ENCODE measurements at places on chromosomes 16 and 17.

GRCh38 chr16:1197237-1197866, 27.7 kb downstream of the TPSG1 start:
- no peak overlapping the region for H3K27ac ChIP-seq
- H3K4me1 ChIP-seq = no peaks in the 10 kb centered on the region

DNA sequence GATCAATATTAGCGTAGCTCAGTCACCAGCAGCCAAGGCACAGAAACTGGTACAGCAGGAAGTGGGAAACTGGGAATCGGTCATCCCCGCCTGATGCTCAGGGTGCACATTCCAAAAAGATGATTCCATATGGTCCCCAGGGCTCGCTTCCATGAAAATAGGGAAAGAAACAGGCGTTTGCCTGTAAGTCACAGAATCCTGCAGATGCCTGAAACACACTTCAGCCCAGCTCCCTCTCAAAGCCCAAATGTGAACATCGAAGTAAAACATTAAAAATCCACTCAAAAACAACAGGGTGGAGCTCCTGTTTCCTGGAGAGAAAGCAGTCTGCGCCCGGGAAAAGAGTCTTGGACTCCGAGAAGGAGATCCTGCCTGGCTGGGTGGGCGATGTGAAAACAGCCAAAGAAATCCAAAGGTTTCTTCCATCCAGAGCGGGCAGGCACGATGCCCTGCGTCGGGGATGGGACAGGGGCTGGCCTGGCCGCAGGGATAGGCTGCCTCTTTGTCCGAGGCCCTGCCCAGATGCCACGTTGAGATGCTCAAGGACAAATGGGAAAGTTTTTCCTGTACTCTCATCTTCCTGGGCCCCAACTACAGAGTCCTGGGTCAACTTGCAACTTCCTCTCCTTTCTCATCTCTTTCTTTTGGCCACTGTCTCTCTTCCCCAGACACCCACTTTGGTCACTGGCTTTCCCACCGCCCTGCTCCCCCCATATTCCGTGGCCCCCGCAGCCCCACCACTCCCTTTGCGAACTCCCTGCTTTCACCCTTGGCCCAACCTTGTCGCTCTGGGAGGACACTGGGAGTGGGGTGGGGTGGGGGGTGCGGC, 743 bp downstream of the WIPI1 start:
- peak; percentile 85 for DNase-seq
- peak overlapping the region; percentile 95 for H3K4me3 ChIP-seq
- H3K36me3 ChIP-seq = no peaks in the 10 kb centered on the region
- H3K27me3 ChIP-seq = no peaks in the 10 kb centered on the region
- peaks cover 10% of the 10 kb centered on the region for H3K4me1 ChIP-seq

GRCh38 chr16:67770346-67770991, 35.9 kb downstream of the RANBP10 start:
- peaks cover 3% of the 10 kb centered on the region for H3K36me3 ChIP-seq
- H3K27ac ChIP-seq = peak overlapping the region; percentile 12
- H3K27me3 ChIP-seq = no peaks in the 10 kb centered on the region
- peaks cover 24% of the 10 kb centered on the region for H3K4me1 ChIP-seq
- DNase-seq = no peak
- no peak overlapping the region for H3K4me3 ChIP-seq

- H3K4me3 ChIP-seq = no peak overlapping the region
- DNase-seq = no peak
- H3K4me1 ChIP-seq = no peaks in the 10 kb centered on the region
- H3K27ac ChIP-seq = no peak overlapping the region
These were observed 387.3 kb downstream of the MAF start for GRCh38 chr16:79213214-79213613.

GRCh38 chr17:13970531-13970930, 98.8 kb upstream of the COX10 start:
- H3K27ac ChIP-seq = no peak overlapping the region
- H3K4me1 ChIP-seq = no peaks in the 10 kb centered on the region
- no peaks in the 10 kb centered on the region for H3K36me3 ChIP-seq
- no peaks in the 10 kb centered on the region for H3K27me3 ChIP-seq
- DNase-seq = no peak
- H3K4me3 ChIP-seq = no peak overlapping the region

GRCh38 chr17:53607475-53607874, 215.3 kb upstream of the KIF2B start:
- no peak for DNase-seq
- H3K27me3 ChIP-seq = no peaks in the 10 kb centered on the region
- H3K36me3 ChIP-seq = no peaks in the 10 kb centered on the region
- no peak overlapping the region for H3K4me3 ChIP-seq

GRCh38 chr17:57839571-57839923, 10.3 kb downstream of the MRPS23 start:
- peaks cover 15% of the 10 kb centered on the region for H3K36me3 ChIP-seq
- DNase-seq = no peak
- no peak overlapping the region for H3K4me3 ChIP-seq
- no peaks in the 10 kb centered on the region for H3K4me1 ChIP-seq
- H3K27ac ChIP-seq = no peak overlapping the region
- H3K27me3 ChIP-seq = no peaks in the 10 kb centered on the region

GRCh38 chr17:48734333-48735061, 5.9 kb upstream of the HOXB13 start:
- no peaks in the 10 kb centered on the region for H3K36me3 ChIP-seq
- no peaks in the 10 kb centered on the region for H3K4me1 ChIP-seq
- H3K4me3 ChIP-seq = no peak overlapping the region
- no peak for DNase-seq

DNA sequence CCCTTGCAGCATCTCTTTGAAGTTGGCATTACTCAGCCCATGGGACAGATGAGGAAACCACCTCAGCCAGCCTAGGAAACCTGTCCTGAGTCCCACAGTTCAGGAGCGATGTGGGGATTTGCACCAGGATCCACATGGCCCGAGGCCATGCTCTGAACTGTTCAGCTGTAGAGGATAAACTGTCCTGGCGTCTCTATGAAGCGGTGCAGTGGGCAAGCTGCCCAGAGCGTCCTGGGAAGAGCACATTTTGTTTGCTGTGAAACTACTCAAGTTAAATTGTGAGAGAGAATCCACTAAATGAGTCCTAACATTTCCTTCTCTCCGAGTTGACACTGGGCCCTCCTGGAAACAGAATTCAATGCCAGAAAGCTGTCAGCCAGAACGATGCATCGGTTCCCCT, 276.6 kb upstream of the TNRC6C start:
- no peaks in the 10 kb centered on the region for H3K36me3 ChIP-seq
- no peak overlapping the region for H3K27ac ChIP-seq
- no peaks in the 10 kb centered on the region for H3K27me3 ChIP-seq
- H3K4me3 ChIP-seq = no peak overlapping the region
- no peak for DNase-seq

DNA sequence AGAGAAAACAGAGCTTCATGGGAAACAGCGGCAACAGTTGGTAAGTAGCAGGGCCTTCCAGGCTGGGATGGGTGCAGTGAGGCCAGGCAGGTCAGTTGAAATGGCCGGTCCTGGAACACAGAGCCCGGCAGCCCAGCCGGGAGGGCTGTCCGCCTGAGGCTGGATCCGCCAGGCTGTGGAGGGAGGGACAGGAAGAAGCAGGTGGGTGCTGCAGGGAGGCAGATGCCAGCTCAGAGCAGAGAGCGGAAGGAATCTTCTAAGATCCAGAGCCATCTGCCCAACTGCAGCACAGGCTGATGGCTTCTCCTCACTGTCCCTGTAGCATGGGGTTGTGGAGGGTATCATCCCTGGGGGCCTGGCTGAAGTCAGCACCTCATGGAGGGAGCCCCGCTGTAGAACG, 599 bp downstream of the RNF112 start:
- DNase-seq = no peak
- no peaks in the 10 kb centered on the region for H3K36me3 ChIP-seq
- H3K4me3 ChIP-seq = no peak overlapping the region
- no peaks in the 10 kb centered on the region for H3K4me1 ChIP-seq
- H3K27ac ChIP-seq = no peak overlapping the region

GRCh38 chr16:57688487-57688986, 6.1 kb upstream of the DRC7 start:
- no peak for DNase-seq
- H3K4me3 ChIP-seq = no peak overlapping the region
- H3K36me3 ChIP-seq = no peaks in the 10 kb centered on the region
- no peak overlapping the region for H3K27ac ChIP-seq
- H3K27me3 ChIP-seq = no peaks in the 10 kb centered on the region

GRCh38 chr17:13157656-13158055, 139.8 kb upstream of the ELAC2 start:
- H3K27ac ChIP-seq = no peak overlapping the region
- no peaks in the 10 kb centered on the region for H3K4me1 ChIP-seq
- DNase-seq = peak; percentile 68
- H3K27me3 ChIP-seq = no peaks in the 10 kb centered on the region

- H3K27ac ChIP-seq = no peak overlapping the region
- DNase-seq = peak; percentile 7
- peak overlapping the region; percentile 96 for H3K4me3 ChIP-seq
- H3K36me3 ChIP-seq = peaks cover 34% of the 10 kb centered on the region
- H3K4me1 ChIP-seq = peaks cover 22% of the 10 kb centered on the region
These were observed 844 bp downstream of the TAOK2 start for GRCh38 chr16:29974291-29975133.

GRCh38 chr16:73022534-73022933, 25.4 kb downstream of the ZFHX3 start:
- no peak overlapping the region for H3K27ac ChIP-seq
- no peak for DNase-seq
- no peaks in the 10 kb centered on the region for H3K27me3 ChIP-seq
- no peak overlapping the region for H3K4me3 ChIP-seq

GRCh38 chr16:69799611-69800031, 37.5 kb downstream of the WWP2 start:
- no peaks in the 10 kb centered on the region for H3K27me3 ChIP-seq
- H3K27ac ChIP-seq = no peak overlapping the region
- H3K4me3 ChIP-seq = no peak overlapping the region

DNA sequence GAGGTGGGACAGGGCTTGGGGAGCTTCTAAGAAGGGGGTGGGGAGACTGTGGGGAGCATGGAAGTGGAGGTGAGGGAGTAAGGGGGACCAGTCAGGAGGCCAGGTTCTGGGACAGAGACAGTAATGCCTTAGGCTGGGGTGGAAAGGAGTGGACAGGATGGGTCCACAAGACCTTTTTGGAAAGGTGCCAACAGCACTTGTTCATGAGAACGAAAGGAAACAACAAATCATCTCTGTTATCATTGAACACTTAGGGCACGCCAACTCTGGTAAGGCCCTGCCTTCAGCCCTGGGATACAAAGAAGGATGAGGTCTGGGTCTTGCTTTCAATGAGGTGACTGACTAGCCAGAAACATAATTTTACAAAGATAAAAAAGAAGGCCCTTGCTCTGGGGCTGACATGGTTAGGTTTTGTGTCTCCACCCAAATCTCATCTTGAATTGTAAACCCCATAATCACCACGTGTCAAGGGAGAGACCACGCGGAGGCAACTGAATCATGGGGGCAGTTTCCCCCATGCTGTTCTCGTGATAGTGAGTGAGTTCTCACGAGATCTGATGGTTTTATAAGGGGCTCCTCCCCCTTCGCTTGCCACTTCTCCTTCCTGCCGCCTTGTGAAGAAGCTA, 113.8 kb downstream of the SLC39A11 start:
- no peak overlapping the region for H3K4me3 ChIP-seq
- no peaks in the 10 kb centered on the region for H3K36me3 ChIP-seq
- H3K4me1 ChIP-seq = peaks cover 13% of the 10 kb centered on the region
- H3K27me3 ChIP-seq = no peaks in the 10 kb centered on the region
- H3K27ac ChIP-seq = no peak overlapping the region

- H3K27ac ChIP-seq = peak overlapping the region; percentile 99
- H3K4me1 ChIP-seq = peaks cover 21% of the 10 kb centered on the region
- DNase-seq = peak; percentile 70
- H3K4me3 ChIP-seq = no peak overlapping the region
- no peaks in the 10 kb centered on the region for H3K27me3 ChIP-seq
These were observed 133.8 kb upstream of the FAM20A start for GRCh38 chr17:68734931-68735330.

DNA sequence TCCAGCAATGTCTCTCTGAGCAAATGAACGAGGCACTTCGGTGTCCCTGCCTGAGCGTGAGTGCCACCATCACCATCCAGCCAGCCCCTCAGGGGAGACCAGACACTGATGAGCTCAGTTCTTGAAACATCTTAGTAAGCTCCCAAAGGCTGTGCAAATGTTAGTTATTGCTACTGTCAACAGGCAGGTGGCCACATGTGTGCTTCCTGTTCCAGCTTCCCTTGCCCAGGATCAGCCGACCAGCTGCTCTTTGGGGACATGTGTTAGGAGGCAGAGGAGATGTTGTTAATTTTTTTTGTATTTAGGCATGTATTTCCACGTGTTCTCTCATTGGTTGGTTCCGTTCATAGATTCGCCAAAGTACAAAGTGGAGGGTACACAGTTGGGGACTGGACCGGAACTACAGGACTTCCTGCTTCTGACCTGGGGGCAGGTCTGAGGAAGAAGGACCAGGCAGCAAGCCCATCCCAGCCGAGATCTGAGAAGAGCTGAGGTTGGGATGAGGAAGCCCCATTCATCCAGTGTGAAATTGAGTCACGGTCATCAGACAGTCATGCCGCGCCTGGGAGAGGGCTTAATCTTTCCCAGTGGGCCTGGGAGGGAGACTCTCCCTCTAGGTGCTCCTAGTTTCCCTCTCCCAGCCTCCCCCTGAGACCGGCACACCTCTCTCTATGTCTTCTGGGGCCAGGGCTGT, 3.8 kb downstream of the TTYH2 start:
- no peak overlapping the region for H3K4me3 ChIP-seq
- H3K27me3 ChIP-seq = no peaks in the 10 kb centered on the region
- no peak overlapping the region for H3K27ac ChIP-seq
- no peaks in the 10 kb centered on the region for H3K36me3 ChIP-seq

DNA sequence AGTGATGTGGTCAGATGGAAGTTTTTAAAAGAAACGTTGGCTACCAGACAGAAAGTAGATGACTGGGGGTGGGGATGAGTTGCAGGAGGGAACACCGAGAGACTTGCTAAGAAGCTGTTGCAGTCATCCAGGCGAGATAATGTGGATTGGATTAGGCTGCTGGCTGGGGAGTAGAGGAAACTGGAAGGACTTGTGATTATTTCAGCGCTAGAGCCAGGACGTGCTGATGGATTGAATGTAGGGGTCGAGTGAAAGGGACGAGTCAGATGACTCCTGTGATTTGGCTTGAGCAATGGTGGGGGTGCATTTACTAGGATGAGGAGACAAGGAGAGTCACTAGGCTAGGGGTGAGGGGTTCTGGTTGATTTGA, 88.5 kb downstream of the CLEC16A start:
- no peaks in the 10 kb centered on the region for H3K27me3 ChIP-seq
- H3K4me3 ChIP-seq = no peak overlapping the region
- no peaks in the 10 kb centered on the region for H3K4me1 ChIP-seq
- H3K36me3 ChIP-seq = peaks cover 11% of the 10 kb centered on the region
- no peak for DNase-seq

DNA sequence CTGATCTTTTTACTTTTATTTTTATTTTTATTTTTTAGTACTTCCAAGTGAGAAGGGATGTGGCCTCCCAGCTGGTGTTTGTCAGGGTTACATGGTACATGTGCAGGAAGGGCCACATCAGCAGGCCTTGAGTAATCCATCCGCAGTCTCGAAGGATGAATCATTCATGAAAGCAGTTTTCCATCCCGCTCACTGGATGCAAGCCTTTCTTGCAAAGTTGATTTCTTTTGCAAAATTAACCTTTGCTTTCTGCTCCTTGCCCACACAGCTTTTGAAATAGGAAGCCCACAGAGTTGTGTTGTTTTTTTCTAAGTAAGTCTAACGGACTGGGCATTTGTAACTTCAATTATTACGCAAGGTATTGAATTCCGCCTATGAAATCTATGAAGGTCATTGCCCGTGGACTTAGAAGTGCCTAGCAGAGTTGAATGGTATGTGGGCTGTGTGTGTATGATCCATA, 157.4 kb downstream of the PRKCA start:
- DNase-seq = peak; percentile 61
- H3K36me3 ChIP-seq = no peaks in the 10 kb centered on the region
- no peaks in the 10 kb centered on the region for H3K27me3 ChIP-seq
- H3K27ac ChIP-seq = no peak overlapping the region
- H3K4me3 ChIP-seq = no peak overlapping the region
